Cortex of kidney (tissue), 1 donor: ENCODE measurements at places on chromosomes 3 and 15.

DNA sequence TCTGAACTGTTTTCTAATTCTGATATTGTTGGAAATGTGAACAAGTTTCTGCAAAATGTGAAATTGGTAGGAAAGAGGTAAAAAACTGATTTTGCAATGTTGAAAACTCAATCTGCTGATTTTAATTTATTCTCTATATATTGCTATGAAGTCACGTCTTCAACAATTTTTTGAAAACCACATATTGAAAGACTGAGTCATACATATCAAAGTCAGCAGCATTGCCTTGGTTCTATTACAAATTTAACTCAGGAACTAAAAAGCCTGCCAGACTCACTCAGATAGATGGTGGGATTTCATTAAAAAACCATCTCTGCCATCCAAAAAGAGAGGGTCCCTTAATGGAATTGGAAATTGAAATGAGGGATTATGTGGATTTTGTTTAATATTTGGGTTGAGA is 351.4 kb downstream of the CNTN3 start:
- no peak for DNase-seq

DNA sequence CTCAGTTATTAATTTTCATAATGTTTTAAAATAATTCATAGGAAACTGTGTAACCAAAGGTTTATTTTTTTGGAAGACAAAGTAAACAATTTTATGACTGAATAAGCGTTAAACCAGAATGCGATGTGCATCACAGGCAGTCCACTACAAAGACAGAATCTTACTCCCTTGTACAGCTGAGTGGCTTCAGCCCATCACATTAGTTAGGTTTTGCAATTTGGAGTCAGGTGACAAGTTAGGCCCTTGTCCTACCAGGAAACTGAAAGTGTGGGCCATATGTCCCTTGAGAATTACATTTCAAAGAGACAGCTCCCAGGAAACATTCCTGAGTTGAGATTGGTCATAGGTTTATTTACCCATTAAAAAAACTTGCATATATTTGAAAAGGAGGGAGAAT is 156.3 kb downstream of the MEX3B start:
- no peak for DNase-seq

DNA sequence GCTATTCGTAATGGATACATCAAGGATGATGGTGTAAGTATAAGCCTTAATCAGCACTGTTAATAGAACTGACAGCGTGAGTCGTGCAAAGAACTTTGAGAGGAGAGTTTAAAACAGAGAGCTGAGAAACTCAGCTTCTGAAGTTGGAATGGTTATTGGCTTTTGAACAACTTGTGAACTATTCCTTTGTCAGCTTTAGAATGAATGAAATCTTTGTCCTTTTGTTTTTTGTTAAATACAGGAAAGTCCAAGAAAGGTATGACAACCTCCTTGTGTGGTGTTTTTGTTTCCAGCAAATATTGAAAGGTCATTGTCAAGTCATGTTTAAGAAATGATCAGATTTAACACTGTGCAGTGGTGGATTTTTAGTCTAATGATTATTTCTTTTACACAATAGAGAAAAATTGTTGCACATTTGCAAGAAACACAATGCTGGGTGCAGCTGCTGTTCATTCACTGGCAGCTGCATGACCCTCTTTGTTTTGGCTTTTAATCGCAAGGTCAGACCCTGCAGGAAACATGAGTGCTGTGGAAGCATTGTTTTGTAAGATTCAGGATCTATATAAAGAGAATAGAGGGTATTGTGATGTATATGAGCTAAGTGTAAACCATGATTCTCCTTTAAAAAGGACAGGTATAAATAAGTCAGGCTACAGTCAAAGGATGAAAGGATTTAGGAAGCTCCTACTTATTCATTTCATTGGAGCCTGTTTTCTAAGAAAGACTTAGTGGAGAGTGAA is 21.7 kb upstream of the ABHD10 start:
- no peak for DNase-seq

DNA sequence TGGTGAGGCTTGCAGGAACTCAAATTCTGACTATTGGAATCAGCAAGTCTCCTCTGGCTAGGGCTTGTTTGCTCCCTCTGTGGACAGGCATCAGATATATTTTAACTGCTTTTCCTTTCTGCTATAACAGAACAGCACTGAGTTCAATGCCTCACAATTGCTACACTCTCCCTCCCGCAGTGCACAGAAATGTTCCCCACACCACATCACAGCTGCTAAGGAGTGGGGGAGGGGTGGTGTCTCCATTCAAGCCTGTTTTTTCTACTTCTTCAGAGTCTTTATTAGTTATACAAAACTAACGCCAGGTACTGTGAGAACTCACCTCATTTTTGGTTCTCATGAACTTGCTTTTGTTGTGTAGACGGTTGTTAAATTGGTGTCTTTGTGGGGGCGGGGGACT is 68.5 kb downstream of the BCHE start:
- no peak for DNase-seq

- DNase-seq = no peak
These were observed 99.1 kb downstream of the OXSM start for GRCh38 chr3:25888892-25889524.

- DNase-seq = no peak
These were observed 49.7 kb downstream of the TMEM39A start for GRCh38 chr3:119413603-119414280.

DNA sequence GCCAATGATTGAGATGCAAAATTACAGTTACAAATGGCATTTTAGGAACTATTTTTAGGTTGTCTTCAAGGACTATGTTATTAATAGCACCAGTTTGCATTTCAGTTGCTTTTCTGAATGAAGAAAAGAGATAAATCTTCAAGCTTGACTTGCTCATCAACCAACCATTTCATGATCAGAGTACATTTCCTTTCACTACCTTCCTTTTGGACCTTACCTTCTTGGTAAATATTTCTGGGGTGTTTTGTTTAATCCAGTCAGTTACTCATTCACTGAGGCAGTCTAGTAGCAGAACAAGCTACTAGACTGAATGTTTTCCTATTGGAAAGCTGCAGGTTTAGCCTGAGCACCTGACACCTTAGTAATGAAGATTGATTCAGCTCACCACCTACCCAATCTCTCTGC is 8.2 kb downstream of the SLC27A2 start:
- DNase-seq = no peak

GRCh38 chr15:58066042-58066867 is 744 bp upstream of the ALDH1A2 start:
- no peak for DNase-seq

DNA sequence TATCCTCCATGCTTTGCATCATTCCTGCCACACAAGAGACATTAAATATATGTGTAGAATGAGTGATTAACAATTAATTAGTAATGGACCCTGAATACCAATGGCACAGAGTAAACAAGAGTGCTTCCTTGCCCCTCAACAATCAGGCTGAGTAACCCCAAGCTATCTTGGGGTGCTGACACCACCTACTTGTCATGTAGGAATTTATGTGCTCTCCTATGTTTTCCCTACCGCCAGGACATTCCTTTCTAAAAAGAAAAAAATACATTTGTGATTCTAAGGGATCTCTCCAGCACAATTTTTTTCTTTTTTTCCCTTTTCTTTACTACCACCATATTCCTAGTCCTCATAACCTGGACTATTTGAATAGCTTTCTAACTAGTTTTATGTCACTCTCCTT is 449.1 kb downstream of the MFSD1 start:
- DNase-seq = no peak

GRCh38 chr15:88480981-88481380 is 13.5 kb downstream of the MRPS11 start:
- no peak for DNase-seq

DNA sequence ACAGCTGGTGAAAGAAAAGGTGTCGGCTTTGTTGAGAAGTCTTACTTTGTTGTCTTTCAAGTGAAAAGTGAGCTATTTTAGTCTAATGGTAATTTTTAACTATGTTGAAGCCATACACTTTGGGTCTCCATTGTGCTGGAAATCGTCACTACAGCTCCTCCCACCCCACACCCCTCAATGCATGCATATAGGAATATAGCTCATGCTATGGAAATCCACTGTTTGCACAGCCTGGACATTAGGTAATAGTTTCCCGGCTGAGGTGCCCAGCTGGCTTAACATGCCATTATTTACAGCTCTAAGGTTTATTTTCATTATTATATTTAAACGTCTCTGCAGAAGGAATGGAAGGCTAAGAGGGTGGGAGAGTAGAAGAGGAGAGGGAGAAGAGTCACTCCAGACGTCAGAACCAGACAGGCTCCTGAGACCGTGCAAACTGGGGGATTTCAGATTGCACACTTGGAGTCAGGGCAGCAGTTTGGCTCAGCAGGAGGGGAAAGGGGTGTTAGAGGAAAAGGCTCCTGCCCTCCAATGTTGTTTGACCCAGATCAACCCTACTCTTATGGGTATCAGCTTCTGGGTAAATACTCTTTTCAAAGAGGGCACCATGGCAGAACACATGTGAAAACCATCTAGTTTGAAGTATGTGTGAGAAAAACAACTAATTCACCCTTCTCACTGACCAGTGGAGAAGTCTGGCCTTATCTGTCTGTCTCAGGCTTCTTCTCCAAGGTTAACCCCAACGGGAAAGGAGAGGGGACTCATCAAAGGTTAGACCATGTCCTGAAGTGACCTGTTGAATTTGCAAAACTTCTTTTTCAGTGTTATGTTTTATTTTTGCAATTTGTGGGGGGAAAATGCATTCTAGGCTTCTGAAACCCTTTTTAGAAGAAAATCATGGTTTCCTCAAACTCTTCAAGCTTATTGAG is 218.7 kb upstream of the CTDSPL start:
- no peak for DNase-seq

DNA sequence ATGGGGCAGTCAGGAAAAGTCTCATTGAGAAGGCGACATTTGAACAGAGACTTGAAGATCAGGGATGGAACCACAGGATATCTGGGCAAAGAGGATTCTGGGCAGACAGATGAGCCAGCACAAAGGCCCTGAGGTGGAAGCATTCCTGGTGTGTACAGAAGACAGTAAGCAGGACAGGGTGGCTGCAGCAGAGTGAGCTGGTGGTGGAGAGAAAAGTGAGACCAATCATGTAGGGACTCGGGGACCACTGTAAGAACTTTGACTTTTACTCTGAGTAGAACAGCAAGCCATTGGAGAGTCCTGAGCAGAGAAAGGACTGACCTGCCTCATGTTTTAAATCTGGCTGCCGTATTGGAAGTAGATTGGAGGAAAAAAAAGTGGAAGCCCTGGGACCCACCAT is 29.9 kb upstream of the LRRFIP2 start:
- DNase-seq = no peak

- DNase-seq = no peak
These were observed 48.7 kb downstream of the SLC49A4 start for GRCh38 chr3:122843604-122844003.

GRCh38 chr15:60128000-60128376 is 123.9 kb downstream of the FOXB1 start:
- DNase-seq = no peak

GRCh38 chr15:45644437-45644836 is 9.6 kb downstream of the SQOR start:
- no peak for DNase-seq

- DNase-seq = no peak
These were observed 260.1 kb downstream of the UACA start for GRCh38 chr15:70503073-70503745.

GRCh38 chr3:14489641-14490040 is 50.5 kb downstream of the GRIP2 start:
- DNase-seq = no peak

DNA sequence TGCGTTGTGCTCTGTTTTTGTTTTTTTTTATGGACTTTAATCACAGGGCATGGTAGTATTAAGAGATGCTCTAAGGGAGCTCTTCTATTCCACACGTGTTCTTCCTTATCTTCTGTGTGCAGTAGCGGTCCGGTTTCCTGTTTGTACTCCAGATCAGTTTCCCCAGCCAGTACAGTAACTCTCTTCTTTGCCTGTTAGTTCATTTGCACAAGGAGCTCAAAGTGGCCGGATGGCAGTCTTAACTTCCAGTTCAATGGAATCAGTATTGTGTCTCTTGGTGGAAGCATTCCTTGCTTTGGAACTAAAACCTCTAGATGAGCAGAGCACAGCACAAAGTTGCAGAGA is 122.0 kb downstream of the KLF13 start:
- DNase-seq = no peak

DNA sequence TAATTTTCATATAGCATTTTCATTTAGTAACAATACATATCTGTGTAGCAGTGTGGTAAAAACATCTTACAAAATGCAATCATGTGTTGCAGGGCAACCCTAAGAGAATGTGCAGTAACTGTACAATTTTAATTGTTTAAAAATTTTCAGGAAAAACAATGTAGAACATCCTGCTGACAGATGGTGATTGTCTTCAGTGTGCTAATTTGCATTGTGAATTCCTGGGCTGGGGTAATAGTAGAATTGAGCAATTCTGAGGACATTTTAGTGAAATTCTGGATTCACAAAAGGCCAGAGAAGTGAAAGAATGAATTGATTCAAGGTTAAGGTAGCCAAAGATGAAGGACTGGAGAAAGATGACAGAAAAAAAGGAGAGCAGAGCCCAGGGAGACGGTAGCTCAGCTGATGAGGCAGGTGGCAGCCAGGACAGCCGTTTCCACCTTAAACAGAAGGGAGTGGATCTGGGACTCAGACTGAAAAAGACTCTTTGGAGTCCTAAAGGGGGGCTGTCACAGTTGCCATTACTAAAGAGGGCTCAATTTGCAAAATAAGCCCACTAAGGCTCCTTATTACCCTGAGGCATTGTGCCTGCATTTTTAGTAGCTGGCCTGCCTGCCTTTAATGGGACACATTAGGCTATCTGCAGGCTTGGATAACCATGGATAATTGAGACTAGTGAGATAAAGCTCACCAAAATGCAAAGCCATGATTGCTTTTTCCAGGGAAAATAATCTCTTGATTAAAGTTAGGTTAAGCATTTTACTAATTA is 8.6 kb downstream of the MAP3K13 start:
- DNase-seq = no peak

DNA sequence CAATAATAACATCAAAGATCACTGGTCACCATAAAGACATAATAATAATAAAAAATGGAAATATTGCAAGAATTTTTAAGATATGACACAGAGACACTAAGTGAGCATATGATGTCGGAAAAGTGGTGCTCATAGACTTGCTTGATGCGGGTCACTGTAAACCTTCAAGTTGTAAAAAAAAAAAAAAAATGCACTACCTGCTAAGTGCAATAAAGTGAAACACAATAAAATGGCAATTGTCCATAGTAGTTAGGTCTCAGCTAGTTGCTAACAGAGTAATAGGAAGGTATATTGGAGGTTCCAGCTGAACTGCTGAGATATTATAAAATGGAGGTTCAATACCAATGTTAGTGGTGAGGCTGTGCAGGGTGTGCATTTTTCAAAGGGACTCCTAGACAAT is 146.6 kb upstream of the MRPS22 start:
- no peak for DNase-seq
